ENCODE measurements at places on chromosomes 5 and 9.

DNA sequence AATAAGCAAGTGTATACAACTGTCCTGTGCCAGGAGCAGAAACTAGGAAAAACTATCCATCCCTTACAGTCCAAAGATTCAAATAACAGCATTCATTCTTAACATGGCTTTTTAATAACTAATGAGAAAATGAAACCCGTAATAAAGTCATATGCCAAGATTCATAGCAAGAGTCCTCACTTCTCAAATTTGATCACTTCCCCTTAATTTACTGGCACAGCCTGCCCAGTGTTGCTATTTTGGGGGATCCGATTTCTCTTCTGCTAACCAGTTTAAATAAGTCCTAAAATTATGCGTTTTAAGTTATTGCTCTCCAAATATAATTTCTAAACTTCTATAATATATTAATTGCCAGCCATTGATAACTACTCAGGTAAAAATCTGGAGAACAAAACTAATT lies 177.0 kb upstream of the PTGER4 start:
- DNase-seq, result no peak

DNA sequence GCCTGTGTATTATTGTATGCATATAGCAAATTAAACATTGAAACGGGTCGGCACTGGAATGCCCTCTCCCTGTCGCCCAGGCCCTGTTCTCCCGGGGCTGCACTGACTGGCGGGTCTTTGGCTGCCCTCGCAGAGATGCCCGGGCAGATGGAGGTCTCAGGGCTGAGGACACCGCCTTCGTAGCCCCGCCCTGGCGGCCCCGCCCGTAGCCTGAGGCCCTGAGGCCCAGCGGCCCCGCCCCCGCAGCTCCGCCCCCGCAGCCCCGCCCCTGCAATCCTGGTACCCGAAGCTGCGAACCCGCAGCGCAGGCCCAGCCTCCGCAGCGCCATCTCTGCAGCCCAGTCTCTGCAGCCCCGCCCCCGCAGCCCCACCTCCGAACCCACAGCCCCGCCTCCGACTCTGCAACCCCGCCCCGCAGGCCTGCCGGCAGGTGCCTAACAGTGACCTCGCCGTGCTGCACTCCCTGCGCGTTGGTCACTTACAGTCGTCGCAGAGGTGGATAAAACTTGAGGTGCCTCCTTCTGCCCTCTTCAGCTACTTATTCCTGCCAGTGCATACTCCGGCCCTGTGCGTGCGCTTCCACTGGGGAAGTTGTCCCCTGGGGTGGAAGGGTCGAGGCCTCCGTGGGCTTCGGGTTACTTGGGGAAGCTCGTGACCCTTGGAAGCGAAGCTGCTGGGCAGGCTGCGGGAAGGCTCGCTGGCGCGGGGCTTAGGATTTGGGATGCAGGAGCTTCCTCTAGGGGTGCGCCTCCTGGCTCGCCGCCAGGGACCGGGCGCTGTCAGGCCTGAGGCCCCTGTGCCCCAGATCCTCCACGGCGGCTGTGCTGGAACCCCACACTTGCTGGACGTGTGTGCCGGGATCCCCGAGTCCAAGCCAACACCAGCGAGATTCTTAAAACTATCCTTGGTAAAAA lies 72.3 kb downstream of the ICE1 start:
- DNase-seq, result peak; percentile 51

- DNase-seq, result peak; percentile 44
Measured at GRCh38 chr9:73577848-73578247, 426.2 kb downstream of the ANXA1 start.

DNA sequence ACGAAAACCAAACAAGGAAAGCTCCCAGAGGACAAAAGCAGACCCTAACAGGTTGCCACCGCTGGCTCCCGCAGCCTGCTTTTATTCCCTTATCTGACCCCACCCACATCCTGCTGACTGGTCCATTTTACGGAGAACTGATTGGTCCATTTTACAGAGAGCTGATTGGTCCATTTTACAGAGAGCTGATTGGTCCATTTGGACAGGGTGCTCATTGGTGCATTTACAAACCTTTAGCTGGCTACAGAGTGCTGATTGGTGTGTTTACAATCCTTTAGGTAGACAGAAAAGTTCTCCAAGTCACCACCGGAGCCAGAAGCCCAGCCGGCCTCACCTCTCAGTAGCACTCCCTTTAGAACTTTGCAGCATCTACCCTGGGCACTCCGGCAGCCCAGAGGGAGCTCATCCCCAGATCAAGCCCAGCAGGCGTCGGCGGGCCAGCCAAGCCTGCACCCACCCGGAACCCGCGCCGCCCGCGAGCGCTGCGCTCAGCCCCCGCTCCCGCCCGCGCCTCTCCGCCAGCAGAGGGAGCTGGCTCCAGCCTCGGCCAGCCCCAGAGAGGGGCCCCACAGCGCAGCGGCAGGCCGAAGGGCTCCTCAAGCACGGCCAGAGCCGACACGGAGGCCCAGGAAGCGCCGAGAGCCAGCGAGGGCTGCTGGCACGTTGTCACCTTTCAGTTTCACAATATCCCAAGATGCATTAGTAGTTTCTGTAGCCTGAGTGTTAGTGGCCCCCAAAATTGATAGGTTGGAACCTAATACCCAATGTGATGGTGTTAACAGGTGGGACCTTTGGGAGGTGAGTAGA lies 35.3 kb upstream of the CLPTM1L start:
- peak; percentile 60 for DNase-seq

DNA sequence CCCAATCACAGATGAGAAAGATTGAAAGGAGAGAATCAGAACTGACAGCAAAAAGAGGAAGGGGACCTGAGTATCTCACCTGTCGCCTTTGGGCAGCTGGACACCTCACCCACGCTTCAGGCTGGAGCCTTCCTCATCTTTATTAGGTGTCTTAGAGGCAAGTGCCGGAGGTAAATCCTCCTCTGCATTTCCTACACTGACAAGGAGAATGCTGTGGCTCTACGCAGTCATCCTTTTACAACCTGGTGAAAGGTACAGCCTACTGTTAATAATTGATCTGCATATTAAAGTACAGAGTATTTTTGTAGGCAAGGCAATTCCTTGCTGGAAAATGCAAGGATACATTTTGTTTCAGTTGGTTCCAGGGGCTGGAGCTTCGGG lies 34.8 kb downstream of the PRLR start:
- DNase-seq, result no peak

DNA sequence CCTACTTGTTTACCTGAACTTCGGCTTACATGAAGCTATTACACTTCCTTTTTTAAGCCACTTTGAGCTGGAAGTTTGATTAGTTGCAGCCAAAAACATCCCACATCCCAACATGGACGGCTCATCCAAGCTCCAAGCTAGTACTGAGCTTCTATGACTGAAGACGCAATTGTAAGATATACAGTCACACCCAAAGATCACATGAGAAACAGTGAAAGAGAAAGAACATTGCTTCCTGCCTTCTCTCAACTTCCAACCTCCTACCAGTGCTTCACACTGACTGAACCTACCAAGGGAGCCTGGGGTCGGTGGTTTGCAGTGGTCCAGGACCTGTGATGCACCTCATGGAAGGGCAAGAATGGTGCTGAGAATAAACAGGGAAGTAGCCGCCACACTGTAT lies 27.4 kb upstream of the ADRA1B start:
- DNase-seq, result no peak

- DNase-seq, result no peak
Measured at GRCh38 chr9:126173401-126173800, 153.2 kb upstream of the MVB12B start.

GRCh38 chr9:26220367-26220766 lies 542.1 kb upstream of the TUSC1 start:
- no peak for DNase-seq

- DNase-seq, result peak; percentile 84
Measured at GRCh38 chr9:21681641-21682040, 120.8 kb upstream of the MTAP start.

DNA sequence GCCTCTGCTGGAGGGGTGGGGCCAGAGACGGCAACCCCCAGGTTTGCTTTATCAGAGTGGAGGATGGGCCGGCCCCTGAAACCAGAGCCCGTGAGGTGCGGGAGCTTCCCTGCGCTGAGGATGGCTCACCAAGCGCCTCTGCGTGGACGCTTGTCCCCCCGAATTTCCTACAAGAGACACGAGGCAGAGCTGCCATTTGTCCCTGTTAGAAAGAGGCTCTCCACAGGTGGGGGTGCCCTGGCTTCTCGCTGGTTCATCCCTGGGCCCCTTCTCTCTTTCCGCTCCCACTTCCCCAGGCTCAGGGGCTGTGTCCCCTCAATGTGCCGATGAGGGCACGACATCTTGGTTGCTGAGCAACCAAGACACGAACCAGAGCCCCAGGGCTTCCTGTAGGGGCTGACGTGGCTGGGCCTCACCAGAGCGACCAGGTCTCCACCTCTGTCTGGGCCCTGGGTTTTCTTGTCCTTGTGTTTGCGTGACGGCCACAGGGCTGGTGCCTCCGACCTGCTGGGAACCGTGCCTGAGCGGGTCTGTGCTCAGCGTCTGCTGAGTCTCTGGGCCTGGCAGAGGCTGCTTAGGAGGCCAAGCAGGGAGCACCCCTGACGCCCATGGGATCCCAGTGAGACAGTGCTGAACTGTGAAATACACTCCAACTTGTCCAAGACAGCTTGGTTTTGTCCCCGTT lies 119.6 kb upstream of the COL5A1 start:
- no peak for DNase-seq

- DNase-seq, result no peak
Measured at GRCh38 chr5:157213527-157214243, 33.0 kb downstream of the ITK start.

DNA sequence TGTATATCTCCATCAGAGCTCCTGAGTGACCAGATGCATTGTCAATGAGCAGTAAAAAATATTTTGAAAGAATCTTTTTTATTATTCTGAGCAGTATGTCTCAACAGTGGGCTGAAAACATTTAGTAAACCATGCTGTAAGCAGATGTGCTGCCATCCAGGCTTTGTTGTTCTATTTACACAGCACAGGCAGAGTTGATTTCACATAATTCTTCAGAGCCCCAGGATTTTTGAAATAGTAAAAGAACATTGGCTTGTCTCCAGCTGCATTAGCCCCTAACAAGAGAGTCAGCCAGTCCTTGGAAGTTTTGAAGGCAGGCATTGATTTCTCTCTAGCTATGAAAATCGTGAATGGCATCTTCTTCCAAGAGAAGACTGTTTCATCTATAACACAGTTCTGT lies 25.2 kb upstream of the ENTREP1 start:
- no peak for DNase-seq

GRCh38 chr9:28264368-28264767 lies 691.1 kb upstream of the C9orf72 start:
- DNase-seq, result peak; percentile 0

GRCh38 chr5:40988746-40989510 lies 79.6 kb downstream of the C7 start:
- DNase-seq, result no peak

DNA sequence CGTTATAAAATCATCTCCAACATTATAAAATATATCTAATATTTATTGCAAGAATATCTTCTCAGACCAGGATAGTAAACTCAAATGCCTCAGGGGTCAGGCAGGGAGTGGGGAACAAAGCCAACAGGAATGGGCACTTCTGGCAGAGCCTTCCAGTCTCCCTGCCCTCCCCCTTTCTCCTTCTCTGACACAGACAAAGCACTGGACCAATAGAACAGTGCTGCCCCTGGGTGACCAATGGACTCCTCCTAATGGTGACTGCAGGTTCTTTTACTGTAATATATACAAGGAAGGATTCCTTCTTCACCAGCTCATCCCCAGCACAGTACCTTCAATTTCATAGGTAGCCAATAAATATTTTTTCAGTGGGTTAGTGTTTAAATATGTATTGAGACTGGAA lies 31.1 kb upstream of the MAMDC2 start:
- no peak for DNase-seq

DNA sequence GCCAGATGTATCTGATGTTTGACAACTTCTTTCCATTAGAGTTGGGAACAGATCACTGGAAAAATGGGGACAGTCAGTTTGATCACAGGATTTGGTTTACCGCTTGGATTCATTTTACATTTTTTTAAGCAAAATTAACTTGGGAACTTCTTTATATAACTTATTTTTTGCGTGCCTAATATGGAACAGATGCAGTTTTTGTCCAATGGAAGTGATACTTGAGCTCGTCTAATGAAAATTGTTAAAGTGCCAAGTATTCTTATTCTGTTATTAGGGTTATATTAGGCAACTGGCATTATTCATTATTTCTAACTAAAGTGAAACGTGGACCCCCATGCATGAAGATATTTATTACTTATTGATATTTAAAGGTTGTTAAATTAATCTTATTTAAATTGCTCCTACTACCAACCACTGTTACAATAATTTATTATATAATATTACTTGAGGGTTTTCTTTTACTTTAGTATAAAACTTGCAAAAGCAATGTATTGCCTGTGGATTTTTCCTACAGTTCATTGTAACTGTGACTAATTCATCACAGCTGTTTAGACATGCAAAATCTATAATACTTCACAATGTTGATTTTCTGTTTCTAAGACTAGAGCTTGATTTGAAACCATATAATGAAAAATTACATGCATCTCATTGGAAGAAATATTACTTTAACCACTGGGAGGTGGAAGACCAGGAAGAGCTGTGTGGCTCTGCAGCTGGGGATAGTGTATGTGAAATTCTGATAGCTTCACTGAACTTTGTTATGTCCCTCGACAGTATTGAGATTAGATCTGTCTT lies 787.3 kb upstream of the WWC1 start:
- no peak for DNase-seq

GRCh38 chr5:108061941-108062340 lies 320.0 kb downstream of the FBXL17 start:
- DNase-seq, result peak; percentile 6

DNA sequence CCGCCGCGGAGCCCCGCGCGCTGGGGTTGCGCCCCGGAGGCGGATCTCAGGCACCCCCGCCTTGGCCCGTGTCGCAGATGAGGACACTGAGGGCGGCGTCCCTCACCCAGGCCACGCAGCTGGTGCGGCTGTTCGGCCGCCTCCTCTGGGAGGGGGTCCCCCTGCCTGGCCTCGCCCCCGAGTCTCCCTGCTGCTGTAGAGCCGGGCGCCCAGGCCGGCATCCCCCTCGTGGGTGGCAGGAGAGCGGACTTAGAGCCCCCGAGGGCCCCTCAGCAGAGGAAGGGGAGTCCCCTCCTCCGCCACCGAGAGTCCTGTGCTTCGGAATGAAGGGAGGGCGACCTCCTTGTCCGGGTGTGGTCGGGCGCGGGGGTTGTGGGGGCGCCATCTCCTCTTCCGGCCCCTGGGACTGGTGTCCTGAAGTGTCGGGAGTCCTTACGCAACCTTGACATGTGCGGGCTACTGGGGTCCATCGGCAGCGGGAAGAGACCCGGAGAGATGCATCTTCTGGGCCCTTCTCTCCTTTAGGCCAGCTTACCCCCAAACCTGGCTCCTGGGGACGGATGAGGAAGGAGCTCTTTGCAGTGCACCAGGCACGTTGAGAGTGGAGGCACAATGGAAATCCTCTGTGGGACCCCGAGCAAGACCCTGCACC lies 11.7 kb upstream of the EXOSC2 start:
- no peak for DNase-seq

- DNase-seq, result no peak
Measured at GRCh38 chr5:124000538-124000937, 488.6 kb downstream of the CSNK1G3 start.

- no peak for DNase-seq
Measured at GRCh38 chr5:45225571-45226031, 416.9 kb downstream of the MRPS30 start.

GRCh38 chr9:74729136-74729695 lies 158.5 kb downstream of the TRPM6 start:
- DNase-seq, result peak; percentile 6
